ENCODE measurements at places on chromosomes 5 and 9.

- no peak for DNase-seq
Observed at GRCh38 chr5:56291079-56291643, 58.0 kb upstream of the ANKRD55 start.

DNA sequence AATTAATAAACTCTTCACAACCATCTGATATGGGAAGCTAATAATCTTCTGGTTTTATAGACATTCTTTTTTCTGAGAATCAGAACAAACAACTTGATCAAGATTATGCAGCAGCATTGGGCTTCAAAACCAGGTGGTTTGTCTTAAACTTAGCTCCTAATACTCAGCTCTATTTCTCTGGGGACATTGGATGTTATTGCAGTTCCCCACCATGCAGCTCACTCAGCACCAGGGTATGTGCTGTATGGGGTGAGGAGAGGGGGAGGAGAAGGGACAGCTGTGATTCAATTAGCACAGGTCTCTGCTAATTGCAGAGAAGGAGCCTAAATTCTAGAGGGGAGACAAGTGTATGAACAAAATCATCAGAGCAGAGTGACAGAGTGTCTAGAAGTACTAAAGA is 210.7 kb upstream of the TNC start:
- no peak for DNase-seq

DNA sequence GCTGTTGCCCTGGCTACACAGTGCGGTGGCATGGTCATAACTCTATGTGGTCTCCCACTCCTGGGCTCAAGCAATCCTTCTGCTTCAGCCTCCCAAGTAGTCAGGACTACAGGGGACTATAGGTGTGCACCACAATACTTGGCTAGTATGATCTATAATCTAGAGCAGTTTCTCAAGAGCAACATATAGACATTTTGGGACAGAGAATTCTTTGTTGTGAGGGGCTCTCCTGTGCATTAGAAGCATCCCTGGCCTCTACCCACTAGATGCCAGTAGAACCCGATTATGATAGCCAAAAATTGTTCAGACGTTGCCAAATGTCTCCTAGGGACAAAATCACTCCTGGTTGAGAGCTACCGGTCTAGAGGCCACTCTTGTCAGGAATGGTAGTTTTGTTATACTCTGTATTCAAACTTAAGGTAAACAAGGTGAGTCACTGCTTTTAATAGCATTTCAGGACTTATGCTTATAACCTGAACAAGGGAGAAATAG is 7.2 kb downstream of the ANKHD1 start:
- no peak for DNase-seq

- DNase-seq: peak; percentile 35
Observed at GRCh38 chr9:127445851-127446712, 5.1 kb downstream of the RPL12 start.

DNA sequence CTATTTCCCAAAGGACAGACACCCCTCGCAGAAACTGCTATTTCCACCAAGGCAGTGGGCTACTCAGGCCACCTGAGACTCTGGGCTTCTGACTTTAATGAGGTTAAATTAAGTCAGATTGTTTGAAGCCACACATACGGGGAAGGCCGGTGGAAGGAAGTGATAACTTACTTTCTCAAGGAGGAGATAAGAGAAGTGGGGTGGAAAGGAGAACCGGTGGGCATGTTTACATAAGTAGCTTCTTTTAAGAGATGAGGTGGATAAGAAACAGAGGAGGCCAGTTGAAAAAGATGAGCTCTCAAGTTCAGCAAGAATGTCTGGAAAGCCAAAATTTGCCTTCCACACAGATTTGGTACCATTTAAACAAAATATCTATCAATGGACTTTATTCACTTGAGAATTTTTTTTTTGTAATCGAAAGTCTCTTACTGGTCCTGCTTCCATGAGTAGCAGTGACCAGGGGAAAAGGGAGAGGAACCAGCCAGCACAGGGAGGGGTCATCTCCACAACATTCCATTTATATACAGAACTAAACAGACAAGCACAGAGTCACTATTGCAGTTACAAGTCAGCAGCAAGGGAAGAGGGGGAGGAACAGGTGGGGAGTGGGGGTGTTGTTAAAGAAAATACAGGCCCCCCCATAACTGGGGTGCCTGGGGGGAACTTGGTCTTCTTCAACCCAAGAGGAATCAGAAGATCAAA is 20.0 kb downstream of the CCDC125 start:
- DNase-seq: no peak

- DNase-seq: no peak
Observed at GRCh38 chr9:21567926-21568325, 85.8 kb upstream of the IFNE start.

DNA sequence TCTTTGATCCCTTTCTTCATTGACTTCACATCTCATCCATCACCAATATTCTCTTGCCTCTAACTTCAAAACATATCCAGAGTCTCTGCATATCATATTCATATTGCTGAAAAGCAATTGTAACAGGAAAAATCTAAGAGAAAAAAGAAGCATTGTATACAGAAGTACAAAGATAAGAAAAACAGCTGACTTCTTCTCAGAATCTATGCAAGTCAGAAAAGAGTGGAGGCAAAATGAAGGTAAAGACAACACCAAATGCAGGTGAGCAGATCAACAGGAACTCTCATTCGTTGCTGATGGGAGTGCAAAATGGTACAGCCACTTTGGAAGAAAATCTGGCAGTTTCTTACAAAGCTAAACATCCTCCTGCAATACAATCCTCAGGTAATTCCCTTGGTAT is 155.6 kb downstream of the PHF2 start:
- DNase-seq: no peak

DNA sequence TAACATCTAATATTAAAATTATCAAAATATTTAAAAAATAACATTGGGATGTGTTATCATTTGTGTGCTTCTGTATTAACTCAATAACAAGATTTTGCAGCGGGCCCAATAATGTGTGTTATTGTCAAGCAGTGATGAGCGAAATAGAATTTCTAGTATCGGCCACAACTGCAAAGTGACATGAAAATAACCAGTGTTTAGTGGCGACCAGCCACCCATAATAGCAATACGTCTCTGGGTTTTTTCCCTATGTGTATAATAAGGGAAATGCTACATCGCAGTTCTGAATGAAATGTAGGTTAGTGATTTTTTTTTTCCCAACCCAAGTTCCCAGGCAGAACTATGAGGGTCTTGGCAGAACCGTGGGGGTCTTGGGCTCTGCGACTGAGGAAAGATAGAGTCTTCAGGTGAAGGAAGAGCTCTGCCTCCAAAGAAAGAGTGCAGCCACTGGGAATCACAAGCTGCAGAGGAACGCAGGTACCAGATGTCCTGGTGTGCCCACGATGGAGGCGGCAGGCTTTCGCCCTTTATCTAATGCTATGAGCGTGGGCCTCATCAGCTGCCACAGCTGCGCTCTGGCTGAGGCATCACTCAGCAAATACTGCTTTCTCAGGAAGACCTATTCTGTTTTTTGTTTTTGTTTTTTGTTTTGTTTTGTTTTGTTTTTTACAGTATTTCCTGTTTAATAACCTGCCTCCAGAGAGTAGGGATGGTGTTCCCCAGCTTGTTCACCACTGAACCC is 235.0 kb downstream of the ROR2 start:
- no peak for DNase-seq

GRCh38 chr5:142826093-142826492 is 55.9 kb downstream of the ARHGAP26 start:
- no peak for DNase-seq

- no peak for DNase-seq
Observed at GRCh38 chr5:173454736-173455598, 126.8 kb upstream of the STC2 start.

DNA sequence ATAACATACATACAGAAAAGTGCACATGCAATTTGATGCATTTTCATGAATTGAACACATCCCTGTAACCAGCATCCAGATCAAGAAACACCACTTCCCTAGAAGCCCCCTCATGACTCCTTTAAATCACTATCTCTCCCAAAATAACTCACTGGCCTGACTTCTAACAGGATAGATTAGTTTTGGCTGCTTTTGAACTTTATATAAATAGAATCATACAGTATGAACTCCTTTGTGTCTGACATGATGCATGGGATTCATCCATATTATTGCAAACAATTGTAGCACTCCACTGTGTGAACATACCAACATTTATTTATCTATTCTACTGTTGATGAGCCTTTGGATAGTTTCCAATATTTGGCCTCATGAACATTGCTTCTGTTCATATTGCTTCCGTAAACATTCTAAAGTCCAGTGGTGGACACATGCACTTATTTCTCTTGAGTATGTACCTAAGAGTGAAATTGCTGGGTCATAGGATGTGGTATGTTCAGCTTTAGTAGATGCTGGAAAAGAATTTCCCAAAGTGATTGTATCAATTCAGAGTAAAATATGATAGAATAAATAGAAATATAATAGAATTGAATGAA is 148.7 kb upstream of the GDNF start:
- DNase-seq: no peak

DNA sequence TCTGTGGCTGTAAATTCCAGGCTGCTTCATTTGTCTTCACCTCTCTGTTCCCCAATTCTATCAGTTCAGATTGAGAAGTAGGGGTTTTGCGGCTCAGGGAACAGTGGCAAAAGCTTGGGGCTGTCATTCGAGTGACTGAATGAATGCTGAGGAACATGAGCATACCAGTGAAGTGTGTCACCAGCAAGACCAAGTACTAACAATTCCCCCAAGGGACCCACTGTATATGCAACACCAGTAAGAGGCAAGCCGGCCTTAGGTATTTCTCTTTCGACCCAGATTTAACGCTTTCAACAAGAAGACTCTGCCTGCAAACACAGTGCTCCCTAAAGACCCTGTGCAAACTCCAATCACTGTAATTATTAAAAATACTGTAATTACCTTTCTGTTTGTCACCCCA is 25.8 kb downstream of the KLHL3 start:
- no peak for DNase-seq

DNA sequence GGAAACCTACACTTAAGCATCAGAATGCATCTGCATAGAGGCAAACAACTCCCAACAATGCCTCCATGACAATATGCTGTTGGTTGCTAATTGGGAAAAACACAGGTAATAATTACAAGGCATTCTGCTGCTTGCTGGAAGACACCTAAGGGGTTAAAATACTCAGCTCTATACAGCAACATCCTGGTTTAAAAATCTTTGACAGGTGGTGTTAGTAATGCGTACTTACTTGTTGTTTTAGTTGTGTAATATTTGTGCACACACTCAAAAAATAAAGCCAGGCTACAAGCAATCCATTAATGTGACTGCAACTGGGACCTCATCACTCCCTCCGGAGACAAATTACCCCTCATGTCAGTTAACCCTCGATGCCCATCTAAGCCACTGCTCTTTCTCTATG is 126.3 kb upstream of the ELL2 start:
- DNase-seq: no peak

DNA sequence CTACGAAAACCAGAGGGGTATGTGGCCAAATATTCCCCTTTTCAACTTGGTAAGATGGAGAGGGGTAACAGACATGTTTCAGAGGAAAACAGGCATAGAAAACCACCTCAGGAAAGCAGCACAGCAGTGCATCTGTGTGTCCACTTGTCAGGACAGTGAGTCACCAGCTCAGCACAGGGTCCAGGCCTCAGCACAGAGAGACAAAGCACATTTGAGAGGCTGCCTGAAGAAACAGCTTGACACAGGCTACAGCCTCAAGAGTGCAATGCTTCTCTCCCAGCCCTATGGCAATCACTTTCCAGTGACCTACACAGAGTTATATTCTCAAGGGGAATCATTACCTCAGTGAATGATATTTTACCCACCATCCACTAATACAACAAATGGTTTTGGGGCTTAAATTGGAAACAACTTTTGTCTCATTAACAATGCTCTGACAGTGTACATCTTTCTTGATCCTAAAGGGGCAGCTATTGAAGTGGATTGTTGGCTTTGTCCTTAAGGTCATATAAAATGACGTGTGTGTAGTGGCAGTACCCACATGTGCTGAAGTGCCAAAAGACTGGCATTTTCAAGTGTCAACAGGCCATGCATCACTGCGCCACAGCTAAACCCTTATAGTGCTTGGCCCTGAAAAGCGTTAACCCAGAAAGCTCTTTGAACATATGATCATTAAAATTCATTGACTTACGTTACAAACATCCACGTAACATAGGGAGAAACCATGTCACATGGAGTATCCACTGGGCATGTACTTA is 46.4 kb downstream of the ERMP1 start:
- DNase-seq: no peak

- no peak for DNase-seq
Observed at GRCh38 chr5:67315082-67315989, 118.7 kb upstream of the CD180 start.

- no peak for DNase-seq
Observed at GRCh38 chr5:110040178-110040577, 350.5 kb downstream of the MAN2A1 start.

DNA sequence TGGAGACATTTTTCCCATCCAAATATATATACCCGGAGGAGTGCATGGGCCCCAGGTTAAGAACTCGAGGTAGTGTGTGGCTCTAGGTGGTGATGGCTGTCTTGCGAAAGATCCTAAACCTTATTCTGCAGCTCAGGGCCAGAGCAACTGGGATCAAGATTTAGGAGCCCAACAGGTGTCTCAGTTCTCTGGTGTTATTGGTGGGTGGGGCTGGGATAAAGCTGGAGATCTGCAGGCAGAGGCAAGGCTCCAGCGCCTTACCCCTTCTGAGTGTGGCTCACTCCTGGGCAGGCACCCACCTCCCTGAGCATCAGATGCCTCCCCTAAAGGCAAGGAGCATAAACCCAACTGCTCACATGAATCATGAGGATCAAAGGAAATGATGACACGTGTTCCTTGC is 11.2 kb downstream of the UBE2QL1 start:
- DNase-seq: no peak

DNA sequence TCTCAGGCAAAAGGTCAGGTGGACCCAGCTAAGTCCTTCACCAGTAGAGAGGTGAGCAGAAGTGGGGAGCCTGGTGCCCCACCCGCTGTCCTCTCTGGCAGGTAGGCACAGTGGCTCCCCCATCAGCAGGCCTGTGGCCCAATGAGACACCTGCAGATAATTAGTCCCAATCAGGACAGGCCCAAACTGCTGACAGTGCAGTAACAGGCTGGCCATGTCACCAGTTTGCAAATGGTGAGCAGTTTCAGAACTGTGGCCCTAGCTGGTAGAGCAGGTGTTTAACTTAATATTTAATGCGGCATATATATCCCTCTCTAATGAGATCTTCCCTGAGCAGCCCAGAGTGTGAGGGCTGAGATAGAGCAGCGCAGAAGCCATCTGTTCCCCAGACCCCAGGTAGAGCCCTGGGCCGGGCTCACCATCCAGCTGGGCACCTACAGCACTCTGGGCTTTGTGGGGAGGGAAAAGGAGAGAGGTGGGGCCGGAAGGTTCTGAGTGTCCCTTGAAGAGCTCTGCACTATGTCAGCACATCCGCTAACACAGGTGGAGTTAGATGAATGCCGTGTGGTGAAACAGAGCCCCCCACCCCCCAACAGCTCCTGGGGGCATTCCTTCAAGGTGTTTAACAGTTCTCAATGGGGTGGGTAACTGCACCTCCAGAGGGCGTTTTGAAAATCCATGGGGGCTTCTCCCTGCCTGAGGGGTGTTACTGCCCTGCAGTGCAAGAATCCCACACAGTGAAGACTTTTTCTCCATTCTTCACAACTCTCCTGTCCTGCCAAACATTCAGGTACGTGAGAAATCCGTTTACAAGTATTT is 120.5 kb downstream of the PAX5 start:
- no peak for DNase-seq

All from HL-60 (cell line).